DMS79 (cell line): ENCODE measurements at places on chromosomes 13 and 19.
A peak's percentile ranks its signal among the peaks of the same experiment; 100 is the strongest.

DNA sequence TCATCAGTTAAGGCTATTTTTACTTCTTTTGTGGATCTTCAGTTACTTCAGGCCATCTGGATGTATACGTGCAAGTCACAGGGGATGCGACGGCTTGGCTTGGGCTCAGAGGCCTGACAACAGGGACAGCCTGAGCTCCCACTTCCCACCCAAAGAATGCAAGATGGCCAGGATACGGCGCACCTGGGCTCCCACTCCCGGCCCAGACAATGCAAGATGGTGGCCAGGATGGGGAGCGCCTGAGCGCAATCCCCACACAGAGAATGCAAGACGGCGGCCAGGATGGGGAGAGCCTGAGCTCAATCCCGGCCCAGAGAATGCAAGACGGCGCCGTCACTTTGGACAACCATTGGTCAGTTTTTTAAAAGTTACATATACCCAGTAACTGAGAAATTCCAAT lies 25.3 kb upstream of the MIER2 start:
- DNase-seq, result no peak

DNA sequence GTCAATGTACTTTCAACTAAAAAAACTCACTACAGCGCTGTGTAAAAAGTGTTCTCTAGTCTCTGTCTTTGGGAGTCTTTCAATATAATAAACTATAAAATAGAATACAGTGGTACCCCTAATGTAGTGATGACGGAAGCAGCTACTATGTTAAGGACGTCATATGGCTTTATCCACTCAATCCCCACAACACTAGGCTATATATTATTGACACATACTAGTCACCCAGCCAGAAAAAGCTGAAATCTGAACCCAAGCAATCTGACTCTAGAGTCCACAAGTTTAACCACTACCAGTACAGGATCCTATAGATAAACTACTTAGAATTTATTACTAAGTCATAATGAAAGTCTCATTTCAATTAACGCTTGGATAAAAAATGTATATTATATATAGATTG lies 48.3 kb downstream of the ELF1 start:
- DNase-seq, result no peak

DNA sequence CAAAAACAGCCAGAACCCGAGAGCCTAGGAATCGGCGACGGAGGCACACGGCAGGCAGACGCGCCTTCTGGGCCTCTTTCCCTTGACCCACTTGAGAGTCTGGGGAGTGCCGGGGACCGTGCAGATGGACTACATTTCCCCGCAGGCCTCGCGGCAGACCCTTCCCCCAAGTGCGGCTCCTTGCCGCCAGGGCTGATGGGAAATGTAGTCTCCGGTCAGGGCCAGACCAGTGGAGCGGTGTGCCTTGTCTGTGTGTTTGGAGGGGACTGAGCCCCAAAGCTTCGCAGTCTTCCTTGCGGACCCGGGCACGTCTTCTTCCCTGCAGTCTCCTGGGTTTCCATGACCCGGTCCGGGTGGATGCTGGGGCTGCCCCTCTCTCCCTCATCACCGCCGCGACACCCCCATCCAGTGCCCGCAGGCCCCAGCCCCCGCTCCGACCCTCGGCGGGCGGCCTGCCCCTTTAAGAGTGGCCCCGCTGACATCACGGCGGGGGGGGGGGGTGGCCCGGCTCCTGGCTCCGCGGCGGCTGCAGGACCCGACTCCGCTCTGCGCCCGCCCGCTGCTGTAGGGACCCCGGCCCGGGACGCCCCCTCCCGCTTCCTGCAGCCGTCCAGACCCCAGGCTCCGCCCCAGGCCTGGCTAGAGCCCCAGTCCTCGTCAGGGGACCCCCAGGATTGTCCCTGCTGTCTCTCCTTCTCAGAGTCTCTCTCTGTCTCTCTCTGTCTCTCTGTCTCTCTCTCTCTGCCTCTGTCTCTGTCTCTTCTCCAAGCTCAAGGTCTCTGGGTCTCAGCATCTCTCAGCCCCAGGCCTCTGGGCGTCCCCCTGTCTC lies 758 bp upstream of the CACNG7 start:
- peak; percentile 23 for DNase-seq

GRCh38 chr13:96662036-96662435 lies 332.2 kb downstream of the OXGR1 start:
- DNase-seq, result no peak

- no peak for DNase-seq
These were observed 5.3 kb downstream of the PRKACA start for GRCh38 chr19:14112051-14112808.

GRCh38 chr13:34583181-34583580 lies 358.9 kb upstream of the NBEA start:
- DNase-seq, result no peak

DNA sequence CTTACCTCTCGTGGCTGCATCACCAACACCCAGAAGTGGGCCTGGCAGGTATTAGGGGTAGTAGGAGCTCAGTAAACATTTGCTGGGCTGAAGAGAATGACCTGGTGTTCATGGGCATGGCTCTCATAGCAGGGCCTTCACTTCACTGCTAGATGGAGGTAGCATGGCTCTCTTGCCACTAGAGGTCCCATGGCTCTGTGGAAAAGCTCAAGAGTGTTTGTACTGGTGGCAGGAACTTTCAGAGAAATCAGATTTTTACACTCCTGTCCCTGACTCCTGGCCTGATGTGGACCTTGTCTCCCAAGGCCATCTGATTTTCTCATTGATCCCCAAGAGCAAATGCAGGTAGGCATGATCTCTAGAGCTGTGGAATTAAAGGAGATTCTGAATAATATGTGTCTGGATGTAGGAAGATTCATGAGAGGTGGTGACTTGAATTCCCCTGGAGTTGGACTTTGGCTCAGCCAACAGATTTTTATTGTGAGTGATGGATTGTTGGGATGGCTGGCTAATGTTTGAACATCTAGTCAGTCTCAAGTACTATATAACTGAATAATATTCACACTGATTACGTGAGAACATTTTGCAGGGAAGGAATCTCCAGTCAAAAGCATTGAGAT lies 5.7 kb downstream of the ZNF574 start:
- no peak for DNase-seq

GRCh38 chr13:29923554-29924481 lies 73.4 kb upstream of the UBL3 start:
- DNase-seq, result peak; percentile 89

DNA sequence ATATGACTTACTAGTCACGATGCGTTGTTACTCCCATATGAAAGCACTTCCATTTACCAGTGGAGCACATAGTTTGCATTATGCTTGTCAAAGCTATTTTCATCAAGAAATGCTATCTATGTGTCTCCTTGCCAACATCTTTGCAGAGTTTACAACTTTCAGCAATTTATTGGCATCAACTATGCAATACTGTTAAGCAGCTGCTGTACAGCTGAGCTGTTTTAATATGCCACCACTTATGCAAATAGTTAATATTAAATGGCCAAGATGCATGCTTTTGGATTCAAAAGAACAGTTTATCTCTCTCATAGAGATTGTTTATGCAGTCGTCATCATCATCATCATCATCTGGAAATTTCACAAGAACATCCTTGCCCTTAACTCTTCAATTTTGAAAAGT lies 67.9 kb upstream of the KLF5 start:
- DNase-seq, result no peak

- no peak for DNase-seq
These were observed 2.4 kb upstream of the FPR1 start for GRCh38 chr19:51754109-51754508.

GRCh38 chr19:24048261-24048660 lies 38.7 kb upstream of the ZNF254 start:
- DNase-seq, result no peak

- no peak for DNase-seq
These were observed 14.6 kb downstream of the CBLC start for GRCh38 chr19:44792281-44792680.

GRCh38 chr13:32947411-32948276 lies 68.6 kb upstream of the KL start:
- DNase-seq, result peak; percentile 49

DNA sequence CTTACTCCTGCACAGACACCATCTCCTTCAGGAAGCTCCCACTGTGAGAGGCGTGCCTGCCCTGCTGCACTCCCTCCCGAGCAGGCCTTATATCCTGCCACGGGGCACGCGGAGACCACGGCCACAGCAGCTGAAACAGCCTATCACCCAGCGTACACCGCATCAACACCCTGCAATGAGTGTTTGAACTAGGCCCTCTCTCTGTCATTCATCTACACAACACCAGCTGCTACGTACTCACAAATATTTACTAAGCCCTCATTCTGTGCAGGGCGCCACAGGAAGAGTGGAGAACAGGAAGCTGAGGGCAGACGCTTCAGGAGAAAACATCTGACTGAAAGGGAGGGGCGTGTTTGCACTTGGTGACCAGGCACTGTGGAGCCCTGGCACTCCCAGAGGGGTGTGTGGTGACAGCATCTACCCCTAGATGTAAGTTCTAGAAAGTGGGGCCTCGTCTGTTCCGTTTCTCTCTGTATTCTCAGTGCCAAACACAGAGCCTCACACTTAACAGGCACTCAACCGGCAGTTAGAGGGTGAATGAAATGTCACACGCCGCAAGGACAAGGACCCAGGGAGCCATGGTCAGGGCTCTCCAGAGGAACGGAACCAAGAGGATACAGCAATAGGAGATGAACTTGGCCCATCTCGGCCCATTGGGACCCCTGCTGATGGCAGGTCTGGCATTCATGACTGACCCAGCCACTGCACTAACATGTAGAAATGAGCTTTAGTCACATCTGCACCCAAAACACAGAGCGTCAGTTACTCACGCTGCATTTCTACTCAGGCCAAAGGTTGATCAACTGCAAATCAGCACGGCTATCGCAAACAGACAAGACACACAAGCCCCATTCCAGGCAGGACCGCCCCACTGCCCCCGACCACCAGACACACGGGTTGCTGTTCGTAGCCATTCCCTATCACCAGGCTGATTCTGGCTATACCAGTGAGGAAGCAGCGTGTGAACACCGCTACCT lies 15.7 kb downstream of the RANBP3 start:
- peak; percentile 80 for DNase-seq

DNA sequence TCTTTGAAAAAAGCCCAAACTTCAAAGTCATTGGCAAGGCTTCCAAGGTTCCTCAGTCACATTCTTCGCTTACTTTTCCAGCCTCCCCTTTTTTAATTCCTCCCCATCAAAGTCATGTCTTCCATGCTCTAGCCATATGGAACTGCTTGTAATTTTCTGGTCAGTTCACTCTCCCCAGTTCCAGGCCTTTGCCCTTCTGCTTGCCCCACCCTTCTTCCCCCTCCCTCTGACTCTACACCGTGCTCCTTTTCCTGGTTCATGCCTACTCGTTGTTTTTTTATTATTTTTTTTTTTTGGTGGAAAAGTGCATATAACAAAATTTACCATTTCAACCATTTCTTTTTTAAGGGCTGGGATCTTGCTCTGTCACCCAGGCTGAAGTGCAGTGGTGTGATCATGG lies 102.3 kb downstream of the UBL3 start:
- no peak for DNase-seq

DNA sequence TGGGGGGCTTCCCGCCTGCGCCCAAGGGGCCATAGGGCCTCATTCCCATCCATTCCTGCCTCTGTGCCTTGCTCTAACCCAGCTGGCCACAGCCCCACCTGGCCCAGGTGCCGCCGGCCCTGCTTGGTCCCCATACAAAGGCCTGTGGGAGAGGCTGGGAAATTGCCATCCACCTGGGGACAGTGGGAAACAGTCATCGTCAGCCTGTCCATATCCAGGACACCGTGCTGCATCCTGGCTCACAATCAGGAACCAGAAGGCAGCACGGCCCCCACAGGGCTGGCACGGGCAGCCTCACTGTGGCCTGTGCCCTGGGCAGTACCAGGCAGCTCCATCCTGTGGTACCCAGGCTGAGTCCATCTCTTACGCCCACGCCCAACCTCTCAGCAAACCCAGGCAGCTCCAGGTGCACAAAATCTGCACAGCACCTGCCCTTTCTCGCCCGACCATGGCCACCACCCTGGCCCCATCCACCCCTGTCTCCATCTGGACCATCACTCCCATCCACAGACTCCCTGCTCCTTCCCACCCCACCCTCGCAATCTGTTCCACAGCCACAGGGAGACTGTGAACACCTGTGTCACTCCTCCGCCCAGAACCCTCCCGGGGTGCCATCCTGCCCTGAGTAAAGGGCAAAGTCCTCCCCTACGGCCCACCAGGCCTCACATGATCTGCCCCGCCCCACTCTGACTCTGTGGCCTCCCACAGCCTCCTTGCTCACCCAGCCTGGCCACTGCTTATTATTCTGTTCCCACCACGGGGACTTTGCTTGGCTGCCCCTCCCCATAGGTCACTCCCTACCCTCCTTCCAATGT lies 21.1 kb upstream of the FBXO27 start:
- DNase-seq, result no peak

DNA sequence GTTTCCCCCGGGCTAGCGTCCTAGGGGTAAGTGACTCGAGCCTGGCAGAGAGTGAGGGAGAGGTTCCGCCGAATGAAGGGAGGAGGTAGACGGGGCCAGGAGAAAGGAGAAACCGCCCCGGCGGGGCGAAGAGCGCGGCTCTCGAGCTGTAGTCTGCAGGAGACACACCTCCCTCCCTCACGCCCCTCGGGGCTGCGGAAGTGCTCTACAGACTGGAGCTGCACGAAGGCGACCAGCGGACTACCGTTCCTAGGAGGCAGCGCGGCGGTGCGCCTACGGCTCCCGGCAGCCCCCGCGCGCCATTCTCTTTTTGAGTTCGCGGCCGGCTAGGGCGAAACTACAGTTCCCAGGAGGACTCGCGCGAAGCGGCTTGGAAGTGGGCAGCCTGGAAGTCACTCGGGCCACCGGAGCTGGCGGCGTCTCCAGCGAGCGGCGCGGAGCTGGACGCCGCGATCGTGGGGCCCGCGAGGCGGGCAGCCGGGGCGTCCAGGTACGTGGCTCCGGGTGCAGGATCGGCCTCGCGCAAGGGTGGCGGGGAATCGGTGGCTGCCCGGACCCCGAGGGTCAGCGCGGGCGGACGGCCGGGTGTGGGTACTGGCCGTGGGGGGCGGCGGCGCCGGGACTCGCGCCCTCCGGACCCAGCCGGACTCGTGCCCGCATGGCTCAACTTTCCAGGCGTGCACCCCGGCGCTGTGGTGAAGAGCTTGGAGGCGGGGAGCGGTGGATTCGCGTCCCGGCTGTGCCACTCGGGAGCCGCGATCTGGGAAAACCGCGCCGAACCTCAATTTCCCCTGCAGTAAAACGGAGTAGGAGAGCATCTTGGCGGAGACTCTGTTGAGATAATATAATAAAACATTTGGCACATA lies at the start of gene SIPA1L3:
SIPA1L3 (plus strand) TSS at position 340 of the 866 bp plus-strand sequence. CDS start 174,358 bp downstream, outside the sequence.
- peak; percentile 91 for DNase-seq

GRCh38 chr13:35477386-35477946 lies 977 bp upstream of the MAB21L1 start:
- no peak for DNase-seq

DNA sequence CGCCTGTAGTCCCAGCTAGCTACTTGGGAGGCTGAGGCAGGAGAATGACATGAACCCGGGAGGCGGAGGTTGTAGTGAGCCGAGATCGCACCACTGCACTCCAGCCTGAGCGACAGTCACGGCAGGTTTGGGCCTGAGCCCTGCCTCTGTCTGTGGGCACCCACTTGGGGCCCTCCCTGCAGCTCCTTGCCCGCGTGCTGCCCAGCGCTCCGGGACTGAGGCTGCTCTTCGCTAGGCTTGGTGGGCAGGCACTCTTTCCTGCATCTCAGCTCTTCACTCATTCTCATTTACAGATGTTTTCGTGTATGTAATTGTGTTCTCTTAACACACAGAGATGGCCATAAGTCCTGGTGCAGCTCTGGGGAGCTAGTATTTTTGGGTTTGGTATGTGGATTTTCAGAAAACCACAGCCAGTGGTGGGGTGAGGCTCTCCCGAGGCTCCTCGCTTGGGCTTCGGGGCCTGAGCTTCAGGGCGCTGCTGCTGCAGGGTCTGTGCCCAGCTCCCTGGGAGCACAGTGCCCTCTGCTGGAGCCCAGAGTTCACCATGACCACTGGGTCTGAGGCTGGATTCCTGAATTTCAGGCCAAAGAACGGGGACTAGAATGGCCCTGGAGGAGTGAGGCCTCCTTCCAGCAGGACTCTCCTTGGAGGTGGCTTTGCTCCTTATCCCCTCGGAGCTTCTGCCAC lies 15.2 kb downstream of the UPF1 start:
- peak; percentile 12 for DNase-seq
